ENCODE measurements at places on chromosomes 4 and X.

- DNase-seq = no peak
These were observed 5.2 kb downstream of the RPS4X start for GRCh38 chrX:72271812-72272211.

DNA sequence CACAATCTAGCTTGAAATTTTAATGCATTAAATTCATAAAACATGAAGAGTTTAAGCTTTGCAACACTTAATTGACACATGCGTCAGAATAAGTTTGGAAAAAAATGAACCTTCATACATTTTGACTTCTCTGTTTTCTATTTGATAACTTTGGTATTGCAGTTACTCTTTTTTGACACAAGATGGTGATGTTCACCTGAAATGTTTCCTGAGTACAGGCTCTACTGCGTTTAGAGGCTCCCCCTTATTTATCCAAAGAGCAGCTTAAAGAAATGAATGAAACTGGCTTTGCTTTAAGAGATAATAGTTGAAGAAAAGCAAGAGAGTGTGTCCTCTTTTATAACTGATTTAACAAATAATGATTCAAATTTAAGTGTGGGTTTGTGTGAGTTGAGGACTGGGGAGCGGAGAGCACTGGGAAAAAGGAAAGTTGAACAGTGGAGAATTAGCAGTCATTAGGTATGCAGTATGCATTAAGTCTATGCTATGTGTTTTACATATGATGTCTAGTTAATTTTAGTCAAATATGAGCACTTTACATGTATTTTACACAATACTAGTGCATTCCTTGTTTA, 180.6 kb upstream of the NUDT6 start:
- peak; percentile 11 for DNase-seq

- peak; percentile 81 for DNase-seq
These were observed 68.0 kb downstream of the NOCT start for GRCh38 chr4:139083607-139083955.

DNA sequence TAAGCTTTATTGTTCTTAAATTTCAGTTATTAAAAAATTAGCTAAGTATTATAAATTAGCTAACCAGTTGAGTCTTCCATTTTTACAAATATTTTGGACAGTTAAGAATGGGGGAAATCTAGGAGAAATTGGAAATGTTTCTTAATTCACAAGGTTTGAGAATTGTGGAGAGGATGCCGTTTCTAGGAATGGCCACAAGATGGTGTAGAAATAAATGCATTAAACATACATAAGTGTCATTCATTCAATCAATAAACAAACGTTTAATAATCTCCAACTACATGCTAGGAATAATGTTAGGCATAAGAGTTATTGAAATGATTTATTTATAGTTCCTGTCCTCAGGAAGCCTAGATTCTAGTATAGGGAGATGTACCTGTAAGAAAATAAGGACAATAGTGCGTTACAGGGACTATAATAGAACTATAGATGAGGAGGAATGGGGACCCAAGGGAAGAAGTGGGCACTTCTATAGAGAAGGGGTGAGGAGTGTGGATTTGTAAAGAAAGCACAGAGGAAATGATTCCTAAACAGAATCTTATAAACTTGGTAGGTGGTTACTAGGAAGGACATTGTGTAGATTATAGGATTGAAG, 195.7 kb upstream of the ANK2 start:
- peak; percentile 29 for DNase-seq

DNA sequence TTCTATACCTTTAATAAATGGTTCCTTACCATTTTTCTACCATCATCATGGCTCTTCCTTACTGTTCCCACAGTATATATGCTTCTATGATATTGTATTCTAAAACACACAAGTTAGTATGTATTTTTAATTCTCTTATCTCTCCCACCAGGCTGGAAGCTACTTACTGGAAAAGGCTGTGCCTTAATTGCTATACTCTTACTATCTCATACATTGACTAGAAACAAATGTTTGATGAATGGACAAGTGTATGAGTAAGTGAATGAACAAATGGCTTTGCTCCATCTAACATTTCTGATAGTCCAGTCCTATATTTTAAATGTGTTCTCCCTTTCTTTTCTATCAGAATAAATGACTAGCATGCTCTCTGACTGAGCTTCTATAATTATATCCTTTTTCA, 320.8 kb upstream of the RASGEF1B start:
- DNase-seq = no peak

DNA sequence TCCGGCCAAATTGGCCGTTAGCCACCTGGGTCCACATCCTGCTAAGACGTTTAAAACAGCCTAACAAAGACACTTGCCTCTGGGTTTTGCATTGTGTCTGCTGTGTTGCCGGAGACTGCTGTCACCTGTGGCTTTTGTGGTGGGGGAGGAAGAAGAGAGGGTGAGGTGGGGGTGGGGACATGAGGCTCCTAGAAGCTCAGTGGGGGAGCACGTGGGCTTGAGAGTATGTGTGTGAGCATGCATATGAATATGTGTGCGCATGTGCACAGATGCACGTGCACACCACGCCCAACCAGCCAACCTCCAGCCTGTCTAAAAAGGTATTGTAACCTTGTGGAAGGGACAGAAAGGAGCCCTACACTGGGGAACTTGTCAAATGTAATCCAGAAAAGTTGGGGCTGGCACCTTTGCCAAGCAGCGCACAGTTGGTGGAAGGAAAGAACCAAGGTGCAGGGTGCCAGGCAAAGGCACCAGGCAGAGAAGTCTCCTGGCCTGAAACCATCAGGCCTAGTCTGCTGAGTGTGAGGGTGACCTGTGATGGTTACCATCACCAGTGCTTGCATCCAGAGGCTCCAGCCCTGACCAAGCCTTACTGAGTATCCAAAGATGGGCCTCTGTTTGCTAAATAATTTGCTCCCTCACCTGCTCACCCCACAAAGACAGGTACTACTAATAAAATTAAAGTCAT, 10.1 kb upstream of the SASH3 start:
- no peak for DNase-seq

GRCh38 chr4:140849526-140849925, 93.3 kb upstream of the TBC1D9 start:
- no peak for DNase-seq

DNA sequence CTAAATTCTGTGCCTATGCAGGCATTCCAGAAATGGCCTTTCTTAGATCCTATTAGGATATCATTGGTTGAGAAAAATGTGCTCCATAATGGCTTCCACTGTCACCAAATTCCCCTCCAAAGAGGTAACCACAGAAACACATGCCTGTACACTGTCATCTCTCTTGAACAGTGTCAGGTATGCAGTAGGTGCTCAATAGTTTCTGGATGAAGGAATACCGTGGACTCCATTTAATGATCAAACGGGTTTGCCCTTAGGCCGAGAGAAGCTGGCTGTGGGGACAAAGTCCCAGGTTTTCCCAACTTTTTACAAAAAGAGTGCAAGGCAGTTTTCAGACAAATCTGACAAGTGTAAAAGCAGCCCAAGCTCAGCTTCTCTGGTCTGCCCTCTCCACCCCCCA, 16.5 kb upstream of the MTM1 start:
- no peak for DNase-seq

DNA sequence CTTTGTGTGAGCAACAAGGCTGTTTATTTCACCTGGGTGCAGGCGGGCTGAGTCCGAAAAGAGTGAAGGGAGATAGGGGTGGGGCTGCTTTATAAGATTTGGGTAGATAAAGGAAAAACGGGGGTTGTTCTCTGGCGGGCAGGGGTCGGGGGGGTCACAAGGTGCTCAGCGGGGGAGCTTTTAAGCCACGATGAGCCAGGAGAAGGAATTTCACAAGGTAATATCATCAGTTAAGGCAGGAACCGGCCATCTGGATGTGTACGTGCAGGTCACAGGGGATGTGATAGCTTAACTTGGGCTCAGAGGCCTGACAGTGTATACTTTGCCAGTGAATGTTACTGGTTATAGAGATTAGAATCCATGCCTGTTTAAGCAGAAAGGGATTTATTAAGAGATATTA, 19.7 kb upstream of the SPCS3 start:
- DNase-seq = no peak

DNA sequence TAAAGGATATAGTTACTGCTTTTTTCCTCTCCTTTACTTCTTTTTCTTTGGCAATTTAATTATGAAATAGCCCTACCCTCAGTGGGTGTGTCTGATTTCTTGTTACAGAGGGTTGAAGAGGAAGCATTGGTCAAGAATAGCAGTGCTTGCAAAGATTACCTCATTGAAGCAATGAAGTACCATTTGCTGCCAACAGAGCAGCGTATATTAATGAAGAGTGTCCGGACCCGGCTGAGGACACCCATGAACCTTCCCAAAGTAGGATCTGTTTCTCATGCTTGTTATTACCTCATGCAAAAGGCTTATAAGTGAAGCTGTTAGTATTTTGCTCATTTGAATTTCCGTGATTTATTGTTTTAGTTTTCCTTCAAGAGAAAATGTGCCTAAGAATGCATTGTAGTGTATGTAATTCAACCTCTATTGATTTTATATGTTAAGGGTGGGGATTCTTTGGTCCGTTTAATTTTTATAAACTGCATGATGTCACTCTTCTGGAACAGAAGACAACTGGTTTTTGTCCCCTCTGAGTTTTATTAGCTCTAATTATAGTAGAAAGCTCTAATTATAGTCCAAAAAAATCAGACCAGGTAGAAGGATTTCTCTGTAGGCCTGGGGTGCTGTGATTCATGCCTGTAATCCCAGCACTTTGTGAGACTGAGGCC, 27.9 kb upstream of the MSMO1 start:
- no peak for DNase-seq

DNA sequence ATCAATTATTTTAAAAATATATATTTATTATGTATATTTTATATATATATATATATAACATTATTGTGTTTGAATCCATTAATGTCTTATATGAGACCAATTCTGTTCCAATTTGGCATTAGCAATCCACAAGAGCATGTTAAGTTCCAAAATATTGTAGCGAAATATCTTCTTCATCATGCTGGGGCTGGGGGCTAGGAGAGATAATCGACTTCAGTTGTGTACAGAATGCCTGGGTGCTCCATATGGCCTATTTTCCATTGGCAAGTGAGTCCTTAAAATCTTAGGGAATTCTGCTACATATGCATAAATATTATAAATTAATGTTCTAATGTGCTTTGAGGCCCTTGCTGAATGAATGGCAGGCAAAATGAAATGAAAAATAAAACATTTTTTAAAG, 117.7 kb downstream of the PCDH7 start:
- DNase-seq = no peak

DNA sequence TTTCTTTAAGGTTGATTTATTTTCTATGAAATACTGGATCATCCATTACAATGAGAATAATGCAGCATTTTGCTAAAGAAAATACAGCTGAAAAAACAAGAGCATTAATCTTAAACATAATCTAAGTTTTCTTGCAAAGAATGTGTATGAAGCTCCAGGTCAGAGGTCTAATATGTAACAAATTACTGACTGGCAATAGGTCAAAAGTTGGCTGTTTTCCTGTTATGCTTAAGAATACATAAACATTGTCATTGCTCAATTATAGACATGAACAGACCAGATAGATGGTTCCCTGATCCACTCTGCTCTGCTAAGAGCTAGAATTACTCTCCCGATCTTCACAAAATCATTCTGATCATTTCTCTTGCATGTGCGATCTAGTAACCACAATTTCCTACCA, 718.6 kb downstream of the PDHA2 start:
- no peak for DNase-seq

DNA sequence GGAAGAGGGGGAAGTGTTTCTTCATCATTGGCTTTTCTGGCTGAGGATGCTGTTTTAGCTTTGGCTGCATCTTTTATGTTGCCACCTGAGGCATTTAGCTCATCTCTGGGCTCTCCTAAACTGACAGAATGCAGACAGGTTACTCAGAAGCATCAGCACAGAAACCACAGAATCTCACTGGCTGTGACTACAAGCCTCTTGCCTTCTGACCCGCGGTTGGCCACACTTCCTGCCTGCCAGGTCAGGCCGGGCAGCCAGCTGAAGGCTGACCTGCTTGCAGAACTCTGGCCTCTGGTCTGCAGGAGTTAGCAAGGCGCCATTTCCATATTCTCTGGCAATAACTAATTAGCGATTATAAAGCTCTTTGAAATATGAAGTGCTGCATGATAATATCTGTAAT, 366.5 kb downstream of the MID1IP1 start:
- no peak for DNase-seq

DNA sequence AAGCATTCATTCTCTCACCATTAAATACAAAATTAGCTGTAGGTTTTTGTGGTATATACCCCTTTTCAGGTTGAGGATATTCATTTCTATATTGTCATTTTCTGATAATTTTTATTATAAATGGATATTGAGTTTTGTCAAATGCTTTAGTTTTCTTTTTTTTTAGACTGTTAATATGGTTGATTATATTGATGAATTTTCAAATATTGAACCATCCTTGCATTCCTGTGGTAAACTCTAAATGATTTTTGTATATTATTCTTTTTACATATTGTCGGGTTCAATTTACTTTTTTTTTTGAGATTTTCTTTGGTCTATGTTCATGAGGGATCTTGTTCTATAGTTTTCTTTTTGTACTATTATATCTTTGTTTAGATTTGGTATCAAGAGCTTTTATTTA, 165.1 kb downstream of the GPAT3 start:
- no peak for DNase-seq

DNA sequence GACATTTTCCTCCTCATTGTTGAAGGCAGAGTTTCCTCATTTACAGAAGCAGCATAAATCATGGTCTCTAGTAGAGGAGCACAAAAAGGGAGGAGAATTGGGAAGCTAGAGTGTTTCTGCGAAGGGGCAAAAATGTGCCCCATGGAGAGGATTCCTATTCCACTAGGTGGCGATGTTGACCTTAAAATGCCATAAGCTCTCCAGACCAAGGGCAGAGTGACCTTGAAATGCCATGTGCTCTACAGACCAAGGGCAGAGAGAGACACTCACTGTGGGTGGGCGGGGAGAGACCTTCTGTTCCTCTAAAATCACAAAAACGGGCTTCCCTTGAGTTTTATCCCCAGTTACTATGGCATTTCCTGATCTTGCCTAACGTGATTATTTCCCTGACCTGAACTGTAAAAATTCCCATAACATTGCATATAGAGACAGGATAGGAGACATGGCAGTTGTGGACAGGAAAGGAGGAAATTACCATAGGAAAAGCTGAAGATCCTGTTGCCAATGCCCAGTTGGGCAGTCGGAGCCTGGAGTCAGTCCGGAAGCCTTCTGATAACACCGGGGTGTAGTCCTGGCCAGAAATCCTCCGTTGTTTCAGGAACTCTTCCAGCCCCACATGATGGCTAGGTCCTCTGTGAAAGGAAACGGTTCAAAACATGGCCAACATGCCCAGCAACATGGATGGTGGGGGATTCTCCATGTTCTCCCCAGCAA, 567.7 kb downstream of the MAGEB5 start:
- peak; percentile 1 for DNase-seq

- DNase-seq = no peak
These were observed 2039.9 kb upstream of the TENM3 start for GRCh38 chr4:180203349-180203748.

DNA sequence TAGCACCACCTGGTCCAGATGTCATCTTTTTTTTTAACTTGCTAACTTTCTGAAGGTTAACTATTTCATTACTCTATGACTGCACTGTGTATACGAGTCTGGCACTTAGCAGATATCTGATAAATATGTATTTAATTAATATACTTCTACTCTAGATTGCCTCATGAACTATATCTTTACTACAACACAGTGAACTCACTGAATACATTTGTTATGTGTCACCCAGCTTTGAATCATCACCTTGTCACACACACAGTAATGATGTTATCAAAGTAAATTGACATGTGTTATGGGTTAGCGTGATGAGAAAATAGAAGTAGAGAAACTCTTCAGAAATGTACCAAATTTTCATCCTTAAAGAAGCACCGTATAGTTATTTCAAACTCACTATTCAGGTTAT, 419.3 kb upstream of the ADGRL3 start:
- DNase-seq = no peak

Measured in midbrain (tissue), 1 donor.